ENCODE measurements at places on chromosomes 11 and 22. TPM values are rescaled to one million over a fixed set of nuclear protein-coding genes. Genes with fewer than 3 reads are reported as not detected.

GRCh38 chr22:37053310-37054055 is 1.9 kb downstream of the KCTD17 start:
- DNase-seq, result no peak

- no peak for DNase-seq
Measured at GRCh38 chr11:63906585-63906984, 10.4 kb downstream of the RCOR2 start.

- DNase-seq, result no peak
Measured at GRCh38 chr11:118318581-118319336, 14.2 kb downstream of the CD3E start.

GRCh38 chr11:34567733-34568132 is 53.2 kb upstream of the EHF start:
- no peak for DNase-seq

MPPED1 gene
- total RNA-seq, result not detected

GRCh38 chr11:133636711-133637355 is 104.5 kb upstream of the OPCML start:
- DNase-seq, result no peak

OR51B4 gene
- total RNA-seq, result not detected

B4GALNT4 gene
- 0.24 TPM for total RNA-seq

DNA sequence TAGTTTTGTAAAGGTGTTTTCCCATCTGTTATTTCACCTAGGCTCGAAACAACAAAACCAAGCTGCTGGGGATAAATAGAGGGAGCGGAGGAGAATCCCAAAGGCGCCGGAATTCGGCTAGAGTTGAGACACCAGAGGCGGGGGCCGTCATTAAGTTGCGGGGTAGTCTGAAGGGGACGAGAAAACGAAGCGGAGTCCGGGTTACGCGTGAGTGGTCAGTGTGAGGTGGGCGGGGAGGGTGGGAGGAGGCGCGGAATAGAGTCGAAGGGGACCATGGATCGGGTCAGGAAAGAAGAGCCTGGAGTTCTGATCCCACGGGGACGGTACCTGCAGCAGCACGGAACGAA is 361 bp downstream of the SRPRA start:
- DNase-seq, result no peak

GRCh38 chr11:36890121-36890679 is 292.2 kb upstream of the RAG2 start:
- DNase-seq, result no peak

LRRC10B gene
- total RNA-seq, result 0.65 TPM

DNA sequence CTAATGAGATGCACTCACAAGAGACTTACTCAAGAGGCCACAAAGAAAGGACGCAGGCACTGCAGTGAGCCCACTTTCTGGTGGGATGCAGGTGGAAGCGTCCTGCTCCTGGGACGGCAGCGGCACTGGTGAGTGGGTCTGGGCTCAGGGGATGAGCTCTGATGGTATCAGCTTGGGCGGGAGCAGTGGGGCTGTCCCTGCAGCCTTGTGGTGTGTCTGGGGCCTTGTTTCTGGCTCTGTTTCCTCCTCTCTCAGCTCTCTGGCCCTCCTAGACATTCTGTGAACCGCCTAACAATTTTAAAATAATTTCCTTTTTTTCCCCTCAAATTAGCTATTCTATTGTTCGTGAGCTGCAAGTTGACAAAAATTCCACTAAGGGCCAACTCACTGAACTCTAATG is 8.8 kb upstream of the ST14 start:
- DNase-seq, result no peak

TBX10 gene
- total RNA-seq, result not detected

GRCh38 chr11:7422544-7423331 is 62.6 kb upstream of the OLFML1 start:
- no peak for DNase-seq

DNA sequence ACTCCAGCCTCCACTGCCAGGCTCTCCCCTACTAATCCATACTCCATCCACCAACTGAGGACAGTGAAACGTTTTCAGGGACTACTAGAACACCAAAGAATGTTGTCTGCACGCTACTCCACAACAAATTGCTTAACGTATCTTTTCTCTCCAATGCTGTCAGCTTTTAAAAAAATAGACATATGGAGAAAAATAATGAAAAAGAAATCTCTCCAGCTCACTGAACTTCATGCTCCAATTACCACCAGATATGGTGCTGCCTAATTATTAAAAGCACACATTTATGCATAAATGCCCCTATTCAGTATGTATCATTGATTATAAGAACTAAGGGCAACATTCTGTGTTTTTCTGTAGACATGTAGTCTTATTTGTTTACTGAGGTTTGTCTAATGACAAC is 672.2 kb upstream of the ANO3 start:
- no peak for DNase-seq

DNA sequence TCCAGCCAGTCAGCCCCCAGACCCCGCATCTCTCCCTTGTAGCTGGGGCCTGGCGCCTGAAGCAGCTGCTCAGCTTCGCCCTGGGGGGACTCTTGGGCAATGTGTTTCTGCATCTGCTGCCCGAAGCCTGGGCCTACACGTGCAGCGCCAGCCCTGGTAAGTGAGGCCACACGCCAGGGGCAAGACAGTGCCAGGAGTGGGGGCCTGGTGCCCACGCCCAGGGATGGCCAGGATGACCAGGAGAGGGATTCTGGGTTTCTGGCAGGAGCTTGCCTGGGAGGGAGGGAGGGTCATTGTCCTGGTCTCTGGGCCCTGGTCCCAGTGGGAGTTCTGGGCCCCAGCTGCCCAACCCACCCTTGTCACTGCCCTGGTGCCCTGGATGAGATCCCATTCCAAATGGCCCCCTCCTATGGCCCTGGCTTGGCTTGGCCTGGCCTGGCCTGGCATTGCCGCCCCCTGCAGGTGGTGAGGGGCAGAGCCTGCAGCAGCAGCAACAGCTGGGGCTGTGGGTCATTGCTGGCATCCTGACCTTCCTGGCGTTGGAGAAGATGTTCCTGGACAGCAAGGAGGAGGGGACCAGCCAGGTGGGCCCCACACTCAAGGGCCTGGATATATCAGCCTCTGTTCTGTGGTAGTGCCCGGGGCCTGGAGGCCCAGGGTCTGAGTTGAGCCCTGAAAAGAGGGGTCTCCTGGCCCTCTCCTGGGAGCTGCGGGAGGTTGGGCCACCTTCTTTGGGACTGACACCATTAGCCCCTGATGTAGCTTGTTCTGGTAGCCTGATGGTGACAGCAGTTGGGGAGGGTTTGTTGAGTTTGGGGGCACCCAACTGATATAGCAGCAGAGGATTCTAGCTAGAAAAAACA is 3.7 kb downstream of the SLC39A13 start:
- peak; percentile 88 for DNase-seq

ZPR1 gene
- 24.8 TPM for total RNA-seq

FBLN1 gene
- total RNA-seq, result 70.1 TPM

- DNase-seq, result peak; percentile 49
Measured at GRCh38 chr11:76601724-76602123, 68.8 kb downstream of the LRRC32 start.

CHEK1 gene
- total RNA-seq, result 1.7 TPM

PRG2 gene
- total RNA-seq, result not detected

NPAT gene
- 6.9 TPM for total RNA-seq

- no peak for DNase-seq
Measured at GRCh38 chr11:110261195-110262071, 35.0 kb downstream of the RDX start.

DNA sequence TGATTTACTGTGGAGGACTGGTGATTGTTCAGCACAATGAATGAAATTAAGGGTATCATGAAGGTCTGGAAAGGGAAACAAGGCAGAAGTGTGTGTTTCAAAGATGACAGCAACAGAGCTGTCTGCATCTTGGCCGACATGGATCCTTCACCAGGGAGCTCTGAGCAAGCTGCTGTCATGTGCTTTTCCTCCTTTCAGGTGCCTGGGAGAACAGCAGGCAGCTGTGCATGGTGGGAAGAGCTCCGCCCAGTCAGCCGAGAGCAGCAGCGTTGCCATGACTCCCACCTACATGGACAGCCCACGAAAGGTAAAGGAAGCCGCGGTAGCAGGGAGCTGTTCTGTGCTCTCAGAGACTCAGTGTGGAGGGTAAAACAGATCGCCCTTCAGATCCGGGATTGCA is 87.1 kb upstream of the YWHAH start:
- DNase-seq, result no peak

ARL2 gene
- 120 TPM for total RNA-seq

DNA sequence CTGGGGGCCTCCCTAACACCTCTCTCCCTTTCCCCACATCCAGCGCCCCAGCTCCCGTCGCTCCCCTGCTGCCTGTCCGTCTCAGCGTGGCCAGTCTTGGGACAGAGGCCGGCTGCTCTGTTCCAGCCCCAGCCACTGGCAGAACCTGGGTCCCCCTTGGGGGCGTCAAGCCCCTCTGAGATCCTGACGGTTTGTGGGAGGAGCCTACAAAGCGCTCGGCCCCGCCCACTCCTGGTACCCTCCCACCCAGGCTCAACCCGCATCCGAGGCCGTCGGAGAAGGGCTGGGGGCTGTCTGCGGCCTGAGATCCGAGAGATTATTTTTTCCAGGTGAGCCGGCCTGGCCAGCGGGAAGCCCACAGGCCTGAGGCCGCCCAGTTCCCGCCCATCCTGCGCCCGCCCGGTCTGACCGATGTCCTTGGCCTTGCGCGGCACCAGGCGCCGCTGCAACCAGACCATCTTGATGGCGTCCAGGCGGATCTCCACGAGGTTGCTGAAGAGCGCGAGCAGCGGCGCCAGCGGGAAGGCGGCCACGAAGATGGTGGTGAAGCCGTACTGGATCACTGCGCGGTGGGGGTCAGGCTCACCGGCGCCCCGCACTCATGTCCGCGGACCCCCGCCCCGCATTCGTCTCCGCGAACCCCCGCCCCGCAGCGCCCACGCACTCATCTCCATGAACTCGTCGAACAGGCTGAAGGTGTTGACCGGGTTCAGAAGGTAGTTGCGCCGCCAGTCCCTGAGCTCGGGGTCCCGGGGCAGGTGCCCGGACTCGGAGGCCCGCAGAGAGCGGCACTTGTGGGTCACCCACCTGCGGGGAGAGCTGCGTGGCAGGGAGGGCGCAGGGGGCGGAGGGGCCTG is 5.5 kb upstream of the SIGIRR start:
- peak; percentile 71 for DNase-seq

PHOX2A gene
- total RNA-seq, result not detected

FAU gene
- total RNA-seq, result 511 TPM

EIF4G2 gene
- 765 TPM for total RNA-seq

- DNase-seq, result no peak
Measured at GRCh38 chr11:121553389-121553788, 100.6 kb upstream of the SORL1-AS1 start.

BTG4 gene
- not detected for total RNA-seq

GRCh38 chr11:88596786-88597185 is 259.2 kb upstream of the CTSC start:
- DNase-seq, result no peak

- DNase-seq, result no peak
Measured at GRCh38 chr11:46930089-46930488, 6.5 kb upstream of the CSTPP1 start.

PLAAT3 gene
- total RNA-seq, result 109 TPM

TLCD5 gene
- total RNA-seq, result 16.6 TPM

- DNase-seq, result no peak
Measured at GRCh38 chr11:133951327-133952198, 5.2 kb downstream of the IGSF9B start.

DNA sequence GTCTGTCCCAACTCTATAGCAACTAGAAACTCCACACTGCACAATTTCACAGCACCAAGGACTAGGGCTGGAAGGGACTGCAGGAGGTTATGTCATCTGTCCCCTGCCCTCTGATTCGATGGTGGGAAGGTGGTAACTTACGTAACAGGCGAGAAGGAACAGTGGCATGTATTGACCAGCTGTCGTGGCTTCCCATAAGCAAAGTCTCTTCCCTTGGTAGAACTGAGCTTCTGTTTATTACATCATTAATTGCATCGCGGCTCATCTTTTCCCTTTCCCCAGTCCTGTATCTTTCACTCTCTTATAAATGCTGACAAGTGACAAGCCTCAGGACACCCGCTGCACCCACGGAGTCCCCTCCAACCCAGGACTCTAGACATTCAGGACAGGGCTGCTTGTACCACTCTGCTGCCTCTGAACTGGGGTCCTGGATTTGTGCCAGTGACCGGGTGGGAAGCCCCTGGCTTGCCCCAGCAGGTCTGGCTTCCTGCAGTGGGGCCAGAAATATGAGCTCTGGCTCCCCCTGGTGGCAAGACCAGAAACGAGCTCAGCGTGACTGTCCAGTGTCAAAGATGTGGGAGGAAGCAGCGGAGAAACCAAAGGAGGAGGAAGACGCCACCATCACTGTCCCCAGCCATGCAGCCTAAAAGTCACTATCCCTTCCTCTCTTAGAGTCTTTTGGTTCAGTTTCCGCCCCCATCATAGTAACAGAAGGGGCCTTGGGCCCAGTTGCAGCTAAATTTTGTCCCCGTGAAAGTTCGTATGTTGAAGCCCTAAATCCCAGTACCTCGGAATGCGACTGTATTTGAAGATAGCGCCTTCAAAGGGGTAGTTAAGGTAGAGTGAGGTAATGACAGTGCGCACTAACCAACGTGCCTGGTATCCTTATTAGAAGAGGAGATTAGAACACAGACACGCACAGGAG is 84.5 kb downstream of the ISX start:
- no peak for DNase-seq

RIBC2 gene
- total RNA-seq, result not detected
